Adipocyte (in vitro differentiated cells): ENCODE measurements at places on chromosomes 5 and 9.
A peak's percentile ranks its signal among the peaks of the same experiment; 100 is the strongest.

DNA sequence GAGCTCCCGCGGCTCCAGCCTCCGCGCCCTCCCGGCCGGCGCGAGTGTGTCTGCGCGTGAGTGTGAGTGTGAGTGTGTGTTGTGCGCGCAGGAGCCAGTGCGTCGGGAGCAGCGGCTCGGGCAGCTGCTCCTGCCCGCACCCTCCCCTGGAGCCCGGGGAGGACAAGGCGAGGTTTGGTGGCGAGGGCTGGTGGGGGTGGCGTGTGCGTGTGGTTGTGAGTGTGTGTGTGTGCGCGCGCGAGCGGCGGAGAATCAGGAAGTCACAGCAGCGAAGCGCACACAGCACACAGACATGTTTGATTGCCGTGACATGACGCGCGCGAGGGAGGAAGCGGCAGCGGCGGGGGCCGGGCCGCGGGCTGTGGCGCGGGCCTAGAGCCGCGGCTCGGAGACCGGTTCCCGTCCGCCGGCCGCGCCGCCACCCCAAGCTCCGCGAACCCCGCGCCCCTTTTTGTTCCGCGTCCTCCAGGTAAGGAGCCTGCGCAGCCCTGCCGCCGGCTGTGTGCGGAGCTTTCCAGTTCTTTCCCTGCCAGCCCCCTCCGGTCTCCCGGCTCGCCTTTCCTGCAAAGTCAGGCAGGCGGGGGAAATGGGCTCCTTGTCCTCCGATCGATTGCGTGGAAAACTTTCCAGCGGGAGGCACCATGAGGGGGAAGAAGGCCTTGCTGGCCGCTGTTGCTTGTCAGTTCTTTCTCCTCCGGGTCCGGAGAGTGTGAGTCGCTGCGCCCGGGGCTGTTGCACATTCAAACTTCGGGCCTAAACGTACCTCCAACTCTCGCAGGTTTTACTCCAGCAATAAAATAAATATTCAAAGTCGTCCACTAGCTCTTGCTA lies 2.4 kb downstream of the SMARCA2 start:
- DNase-seq, result peak; percentile 92

- peak; percentile 24 for DNase-seq
Observed at GRCh38 chr9:113154946-113155345, 4.1 kb downstream of the SLC31A2 start.

- DNase-seq, result no peak
Observed at GRCh38 chr5:111535879-111536549, 23.7 kb upstream of the STARD4 start.

DNA sequence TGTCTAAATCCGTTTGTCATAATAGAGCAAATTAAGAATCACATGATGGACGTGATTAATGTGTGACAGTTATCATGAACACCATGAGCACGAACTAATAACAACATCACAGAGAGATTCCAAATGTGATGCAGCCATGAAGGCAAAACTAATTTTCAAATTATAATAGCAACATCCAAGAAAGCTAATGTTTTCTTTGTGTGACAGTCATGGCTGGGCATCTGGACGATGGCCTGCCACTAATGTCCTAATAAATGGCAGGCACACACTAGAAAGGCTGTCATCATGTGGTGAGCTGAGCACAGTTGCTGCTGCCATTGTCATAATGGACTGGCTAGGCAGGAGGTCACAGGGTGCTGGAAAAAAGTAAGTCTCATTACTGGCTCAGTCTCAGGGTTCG lies 280.0 kb upstream of the EFNA5 start:
- no peak for DNase-seq

- no peak for DNase-seq
Observed at GRCh38 chr9:7303907-7304626, 495.5 kb downstream of the DMAC1 start.
